RKO (cell line): ENCODE measurements at places on chromosomes 11 and 22.

DNA sequence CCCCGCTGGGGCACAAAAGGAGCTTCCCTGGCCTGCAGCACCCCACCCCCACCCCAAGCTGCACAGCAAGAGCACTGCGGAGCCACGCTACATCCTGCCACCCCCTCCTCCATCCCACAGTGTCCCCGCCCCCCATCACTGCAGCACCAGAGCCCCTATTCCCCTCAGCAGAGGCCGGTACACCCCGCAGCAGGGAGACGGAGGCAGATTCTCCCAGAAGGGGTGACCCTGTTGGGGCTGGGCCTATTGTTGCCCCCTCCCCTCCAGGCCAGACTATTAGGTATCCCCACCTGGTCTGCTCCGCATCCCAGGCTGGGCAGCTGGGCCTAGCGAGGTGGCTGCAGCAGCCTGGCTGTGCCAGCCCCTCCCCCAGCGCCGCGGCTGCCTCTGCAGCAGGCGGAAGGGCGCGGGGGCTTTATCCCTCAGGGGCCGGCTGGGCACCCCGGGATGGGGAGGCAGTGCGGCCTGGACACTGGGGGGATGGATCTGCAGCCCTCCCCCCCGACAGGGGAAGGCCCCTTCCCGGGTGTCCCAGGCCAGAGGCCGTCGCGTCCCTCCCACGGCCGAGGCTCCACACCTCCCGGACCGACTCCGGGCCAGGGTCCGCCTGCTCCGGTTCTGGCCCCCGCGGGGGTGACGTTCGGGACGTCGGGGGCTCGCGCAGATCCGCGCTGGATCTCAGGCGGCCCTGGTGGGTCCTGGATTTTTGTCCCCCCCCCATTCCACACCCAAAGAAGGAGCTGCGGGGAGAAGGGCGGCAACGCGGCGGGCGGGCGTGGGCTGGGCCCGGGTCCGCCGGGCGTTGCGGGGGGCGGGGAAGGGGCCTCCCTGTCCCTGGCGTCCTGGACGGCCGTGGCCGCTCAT is 943 bp downstream of the DUSP8 start:
- DNase-seq: no peak

DNA sequence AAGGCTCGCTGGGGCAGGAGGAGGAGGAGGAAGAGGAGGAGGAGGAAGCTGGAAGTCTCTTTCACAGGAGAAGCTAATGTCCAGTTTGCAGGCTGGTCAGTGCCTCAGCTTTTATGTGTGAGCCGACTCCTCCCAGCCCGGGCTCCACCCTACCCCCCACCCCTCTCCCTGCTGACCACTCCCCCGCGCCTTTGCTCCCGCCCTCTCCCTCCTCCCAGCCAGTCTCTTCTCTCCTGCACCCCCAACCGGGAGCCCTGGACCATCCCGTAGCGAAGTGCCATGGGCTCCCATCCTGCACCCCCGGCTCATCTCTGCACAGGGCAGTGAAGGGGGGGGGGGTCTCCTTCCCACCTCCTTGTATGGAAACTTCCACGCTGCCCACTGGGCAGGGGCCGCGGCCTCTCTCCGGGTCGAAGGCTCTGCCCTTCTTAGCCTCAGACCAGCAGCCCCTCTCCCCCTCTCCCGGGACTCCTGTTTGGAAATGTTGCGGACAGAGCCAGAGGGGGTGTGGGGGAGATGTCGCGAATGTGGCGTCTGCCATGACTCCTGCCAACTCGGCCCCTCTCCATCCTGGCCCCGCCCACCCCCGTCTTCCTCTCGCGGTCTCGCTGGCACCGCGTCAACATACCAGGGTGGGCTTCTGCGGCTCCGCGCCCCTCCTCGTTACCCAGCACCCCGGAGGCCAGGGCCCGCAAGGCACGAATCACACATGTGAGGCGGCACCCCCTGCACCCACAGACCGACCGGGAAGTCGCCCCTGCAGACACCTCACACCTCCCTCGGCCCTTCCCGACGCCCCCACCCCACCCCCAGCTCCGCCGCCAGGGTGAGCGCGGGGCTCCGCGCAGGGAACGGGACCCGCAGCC is 1.8 kb downstream of the IGF2 start:
- DNase-seq: no peak

- no peak for DNase-seq
These were observed 11.8 kb downstream of the SULT4A1 start for GRCh38 chr22:43850529-43850928.

DNA sequence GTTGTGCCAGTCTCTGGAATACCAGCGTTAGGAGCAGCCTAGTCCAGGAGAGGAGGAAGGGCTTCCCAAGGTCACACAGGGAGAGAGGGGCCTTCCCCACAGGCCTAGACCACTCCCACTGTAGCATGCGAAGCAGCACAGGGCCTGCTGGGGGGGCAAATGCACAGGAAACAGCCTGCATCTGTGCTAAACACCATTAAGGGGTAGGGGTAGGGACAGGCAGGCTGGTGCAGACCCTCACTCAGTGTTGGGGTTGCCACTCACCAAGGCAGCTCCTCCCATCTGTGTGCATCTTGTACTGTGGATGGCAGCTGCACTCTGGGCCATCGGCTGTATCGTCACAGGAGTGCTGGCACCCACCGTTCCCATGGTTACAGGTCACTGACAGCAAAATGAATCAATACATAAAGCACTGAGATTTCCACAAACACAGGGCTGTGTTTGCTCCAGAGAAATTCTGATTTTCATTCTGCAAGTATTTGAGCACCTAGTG is 24.9 kb downstream of the SCUBE2 start:
- DNase-seq: no peak

- no peak for DNase-seq
These were observed 4.1 kb upstream of the ARHGAP20 start for GRCh38 chr11:110716361-110716760.

DNA sequence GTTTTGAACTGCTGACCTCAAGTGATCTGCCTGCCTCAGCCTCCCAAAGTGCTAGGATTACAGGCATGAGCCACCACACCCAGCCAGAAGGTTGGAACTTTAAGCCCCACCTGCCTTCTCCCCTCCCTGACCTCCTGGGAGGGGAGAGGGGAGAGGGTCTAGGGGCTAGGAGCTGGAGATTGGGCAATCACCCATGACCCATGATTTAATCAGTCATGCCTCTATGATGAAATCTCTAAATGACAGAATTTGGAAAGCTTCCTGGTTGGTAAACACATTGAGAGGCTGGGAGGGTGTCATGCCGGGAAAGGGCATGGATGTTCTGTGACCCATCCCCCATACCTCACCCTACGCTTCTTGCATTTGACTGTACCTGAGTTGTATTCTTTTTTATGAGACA is 17.1 kb upstream of the TFIP11 start:
- no peak for DNase-seq
